LHCN-M2 (cell line): ENCODE measurements at places on chromosomes 5 and 9. TPM values are rescaled to one million over a fixed set of nuclear protein-coding genes. Genes with fewer than 3 reads are reported as not detected.
A peak's percentile ranks its signal among the peaks of the same experiment; 100 is the strongest.

IL3 gene
- not detected in 2 replicates for total RNA-seq

NR5A1 gene
- total RNA-seq: not detected in 2 replicates

GRCh38 chr5:38466424-38467189 is 89.8 kb downstream of the LIFR start:
- DNase-seq: no peak

OMD gene
- total RNA-seq: 0.06 TPM in 1 of 2 replicates, not detected in the other

LPAR1 gene
- 47.5 and 56.8 TPM in 2 replicates for total RNA-seq

- DNase-seq: no peak
These were observed 36.3 kb upstream of the HSD17B3 start for GRCh38 chr9:96338299-96338698.

- no peak for DNase-seq
These were observed 138.4 kb upstream of the ABCA1 start for GRCh38 chr9:105066275-105066865.

MLANA gene
- 0.11 TPM in 1 of 2 replicates, not detected in the other for total RNA-seq

DNA sequence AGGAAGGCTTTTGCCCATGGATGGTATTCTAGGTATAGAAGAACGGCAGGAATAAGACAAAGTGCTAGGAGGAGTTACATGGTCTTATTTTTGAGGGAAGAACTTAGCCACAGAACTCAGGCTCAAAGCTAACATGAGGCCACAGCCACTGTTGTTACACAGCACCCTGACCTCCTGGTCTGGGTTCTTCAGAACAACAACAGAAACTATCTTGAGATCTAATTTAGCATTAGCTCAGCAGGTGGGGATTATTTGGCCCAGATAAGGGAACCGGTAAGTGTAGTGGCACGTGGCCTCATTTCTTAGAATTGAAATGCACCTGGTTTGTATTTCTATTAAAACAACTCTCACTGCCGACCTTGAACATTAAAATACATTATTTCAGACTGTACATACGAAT is 1168.7 kb upstream of the SEMA6A start:
- no peak for DNase-seq

ORM2 gene
- not detected in 2 replicates for total RNA-seq

GRCh38 chr5:74949976-74950375 is 83.8 kb upstream of the FAM169A start:
- DNase-seq: no peak

TSLP gene
- 0.90 and 1.3 TPM in 2 replicates for total RNA-seq

SLC4A9 gene
- not detected in 2 replicates for total RNA-seq

- DNase-seq: no peak
These were observed 63.6 kb downstream of the NIPBL start for GRCh38 chr5:36939969-36940858.

- DNase-seq: peak; percentile 78
These were observed at the start of gene PRR16 for GRCh38 chr5:120463991-120464626. Gene PRR16, plus strand, starts transcription at chr5:120464300.

BTNL8 gene
- total RNA-seq: not detected in 2 replicates

DNA sequence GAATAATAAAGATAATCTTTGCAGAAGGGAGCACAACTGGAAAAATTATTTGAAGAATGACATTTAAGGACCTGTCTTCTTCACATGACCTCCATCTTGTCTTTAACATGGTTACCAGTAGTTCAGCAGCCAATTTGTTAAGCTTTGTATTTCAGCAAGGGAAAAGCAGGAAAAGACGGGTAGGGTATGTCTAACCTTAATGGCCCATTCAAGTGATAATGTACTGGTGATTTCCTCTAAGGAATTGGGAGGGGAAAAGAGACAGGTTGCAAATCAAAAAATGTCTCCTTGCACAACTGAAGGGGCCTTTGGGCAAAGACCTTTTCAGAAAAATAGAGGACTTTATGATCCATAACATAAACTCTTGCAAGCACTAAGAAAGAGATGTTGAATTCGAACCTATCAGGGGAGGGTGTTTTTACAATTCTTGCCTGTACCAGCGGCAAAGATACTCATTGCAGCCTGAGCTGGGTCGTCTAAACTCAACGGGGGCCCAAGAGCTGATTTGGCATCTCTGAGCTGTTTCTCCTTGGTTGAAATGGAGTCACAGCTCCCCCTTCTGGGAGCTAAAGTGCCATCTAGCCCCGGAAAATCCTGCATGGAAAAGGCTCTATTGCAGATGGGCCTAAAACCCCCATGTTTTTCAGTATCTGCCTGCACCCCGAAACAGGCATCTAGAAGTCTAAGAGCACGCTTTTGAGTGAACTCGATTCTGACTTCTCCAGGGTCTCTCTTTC is 3.8 kb downstream of the BRINP1 start:
- DNase-seq: peak; percentile 25

GRCh38 chr5:40841068-40841805 is at the start of gene CARD6:
Gene CARD6, plus strand, starts transcription at chr5:40841367. Its CDS starts 16 bp downstream, at chr5:40841383.
- peak; percentile 54 for DNase-seq

- no peak for DNase-seq
These were observed 93.1 kb downstream of the ZNF622 start for GRCh38 chr5:16372493-16372892.

DNA sequence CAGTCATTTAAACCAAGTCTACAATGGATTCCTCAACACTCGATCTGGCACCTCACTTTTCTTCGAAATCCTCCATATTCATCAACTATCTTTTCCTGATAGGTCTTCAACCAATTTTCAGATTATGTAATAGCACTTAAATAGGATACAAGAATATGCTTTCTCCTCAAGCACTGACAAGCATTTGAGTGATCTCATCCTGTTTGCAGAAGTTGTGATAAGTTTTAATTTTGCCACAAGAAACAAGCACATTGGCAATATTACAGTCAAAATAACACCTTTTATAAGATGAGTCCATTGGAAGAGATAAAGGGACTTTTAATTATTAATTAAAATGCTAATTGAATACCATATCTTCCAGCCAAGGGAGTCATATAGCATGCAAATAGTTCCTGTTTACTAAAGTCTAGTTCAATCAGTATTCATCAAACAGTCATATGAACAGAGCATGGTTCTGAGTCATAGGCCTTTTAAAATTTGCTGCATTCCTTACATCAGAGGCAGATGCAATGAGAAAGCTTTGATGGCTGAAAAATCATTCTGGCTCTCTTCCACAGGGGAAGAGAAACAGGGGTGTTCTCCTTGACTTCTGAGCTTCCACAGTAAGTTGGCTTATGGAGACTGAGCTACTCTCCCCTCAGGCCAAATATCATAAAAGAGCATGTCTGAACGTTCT is 32.7 kb upstream of the ZCCHC9 start:
- peak; percentile 78 for DNase-seq

DNA sequence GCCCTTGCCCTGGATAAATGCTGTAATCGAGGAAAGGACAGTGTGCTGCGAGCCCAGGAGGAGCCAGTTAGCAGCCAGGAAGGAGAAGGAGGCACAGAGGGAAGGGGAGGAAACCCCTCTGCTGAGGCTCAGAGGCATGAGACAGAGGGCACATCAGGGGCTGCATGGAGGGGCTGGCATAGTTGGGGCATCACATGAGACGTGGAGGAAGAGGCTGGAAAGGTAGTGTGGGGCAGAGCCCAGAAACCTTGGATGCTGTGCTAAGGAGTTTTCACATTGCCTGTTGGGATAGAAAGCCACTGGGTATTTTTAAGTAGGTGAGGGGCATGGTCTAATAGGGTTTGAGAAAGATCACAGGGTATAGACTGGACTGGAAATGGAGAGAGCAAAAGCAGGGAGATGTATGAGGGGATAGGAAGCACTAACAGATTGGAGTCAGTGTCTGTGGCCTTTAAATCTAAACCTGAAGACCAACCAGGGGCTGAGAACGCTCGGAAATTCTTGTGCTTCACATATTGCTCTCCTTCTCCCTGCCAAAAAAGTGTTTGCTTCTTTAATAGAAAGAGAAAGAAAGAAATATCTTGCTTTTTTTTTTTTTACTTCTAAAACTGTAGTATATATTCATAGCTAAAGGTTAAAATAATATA is 33.0 kb upstream of the ANGPTL2 start:
- no peak for DNase-seq

PRUNE2 gene
- 68.5 and 88.1 TPM in 2 replicates for total RNA-seq

- no peak for DNase-seq
These were observed 32.8 kb upstream of the ADAMTS2 start for GRCh38 chr5:179378116-179378440.

SPOCK1 gene
- 23.2 and 31.4 TPM in 2 replicates for total RNA-seq

GRCh38 chr5:138180841-138181240 is 1.9 kb downstream of the KIF20A start:
- no peak for DNase-seq

GRCh38 chr5:175773534-175774070 is 97.8 kb upstream of the CPLX2 start:
- no peak for DNase-seq

SPARC gene
- 797 and 1,163 TPM in 2 replicates for total RNA-seq

DNA sequence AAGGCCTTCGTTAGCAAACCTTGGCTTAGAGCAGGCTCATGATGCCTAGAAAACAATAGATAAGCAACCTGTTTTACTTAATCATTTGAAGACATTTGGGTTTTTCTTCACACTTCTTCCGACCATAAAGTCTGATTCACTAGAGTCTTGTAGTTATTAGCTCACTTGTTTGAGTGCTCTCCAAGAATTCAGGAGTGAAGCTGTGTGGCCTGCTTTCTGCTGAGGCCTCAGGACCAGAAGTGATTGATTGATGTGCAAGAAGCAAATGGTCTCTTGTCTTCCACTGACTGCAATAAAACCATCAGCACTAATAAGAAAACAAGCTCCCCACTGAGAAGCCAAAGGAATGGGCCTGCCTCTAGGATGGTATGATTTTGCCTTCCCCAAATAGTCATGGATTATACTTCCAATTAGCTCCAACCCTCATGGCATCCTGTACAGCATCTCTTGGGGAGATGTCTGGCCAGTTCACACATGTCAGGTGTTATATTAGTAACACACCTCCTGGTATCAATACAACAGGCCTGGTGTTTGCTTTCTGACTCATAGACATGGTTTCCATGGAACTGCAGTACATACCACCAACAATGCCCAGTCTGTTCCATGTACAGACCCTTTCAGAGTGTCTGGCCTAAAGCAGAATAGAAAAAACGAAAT is 317.6 kb downstream of the CWC27 start:
- no peak for DNase-seq

- peak; percentile 68 for DNase-seq
These were observed 2.4 kb downstream of the ATG12 start for GRCh38 chr5:115838885-115839518.

DNA sequence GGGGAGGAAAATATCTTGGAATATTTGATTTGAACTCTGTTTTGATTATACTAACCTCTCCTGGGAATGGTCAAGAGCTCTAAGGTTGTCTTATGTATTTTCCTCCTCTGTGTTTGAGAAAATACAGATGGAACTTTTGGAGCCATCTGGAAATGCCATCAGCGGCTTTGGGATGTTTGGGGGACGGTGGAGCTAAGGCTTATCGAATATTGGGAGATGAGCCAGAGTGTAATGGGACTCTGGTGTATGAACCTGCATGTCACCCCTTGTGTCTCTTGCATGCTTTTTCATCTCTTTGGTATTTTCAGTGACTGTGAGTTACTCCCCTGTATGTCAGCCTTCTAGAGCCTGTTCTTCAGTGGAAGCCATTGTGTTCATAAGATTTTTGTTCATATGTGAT is 180.0 kb upstream of the OTULINL start:
- no peak for DNase-seq

- no peak for DNase-seq
These were observed 1.2 kb downstream of the RAPGEF6 start for GRCh38 chr5:131633830-131634229.

CDH10 gene
- not detected in 2 replicates for total RNA-seq

ARL14EPL gene
- 0.40 TPM in 1 of 2 replicates, not detected in the other for total RNA-seq

FOXD4L4 gene
- total RNA-seq: 0.06 and 0.17 TPM in 2 replicates

DNA sequence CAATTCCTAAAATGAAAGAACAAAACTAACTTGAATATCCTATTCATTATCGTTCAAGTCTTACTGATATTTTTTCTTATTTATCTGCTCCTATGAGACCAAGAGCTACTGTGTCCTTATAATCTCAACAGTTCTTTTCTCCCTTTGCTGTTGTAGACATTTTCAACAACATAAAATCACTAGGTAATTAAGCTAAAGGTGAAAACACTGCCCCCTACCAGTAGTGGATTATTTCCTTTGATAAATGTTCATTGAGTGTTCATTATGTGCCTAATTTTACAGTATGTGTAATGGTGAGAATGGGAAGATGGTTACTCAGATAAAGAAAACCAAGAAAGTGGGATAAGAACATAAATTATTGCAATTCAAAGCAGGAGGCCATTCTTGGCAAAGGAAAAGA is 41.4 kb upstream of the PAPPA start:
- DNase-seq: peak; percentile 46

C1QTNF3 gene
- total RNA-seq: 0.32 and 0.40 TPM in 2 replicates

DNA sequence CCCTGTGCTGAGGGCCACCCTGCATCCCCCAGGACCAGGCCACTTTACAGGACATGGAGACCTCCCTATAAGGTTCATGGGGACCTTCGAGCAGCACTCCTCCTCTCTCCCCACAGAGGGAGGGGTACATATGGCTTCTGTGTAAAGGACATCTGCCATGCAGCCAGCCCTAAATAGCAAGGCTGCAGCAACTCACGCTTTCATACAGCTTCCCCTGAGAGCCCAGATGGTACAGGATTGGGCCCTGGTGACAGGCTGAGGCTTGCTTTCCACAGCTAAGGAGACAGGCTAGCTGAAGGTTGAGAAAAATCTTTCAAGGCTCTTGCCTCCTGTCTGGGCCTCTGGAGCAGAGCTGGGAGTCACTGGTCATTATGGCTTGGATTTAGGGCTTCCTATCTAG is 147.0 kb upstream of the ZNF366 start:
- no peak for DNase-seq

- no peak for DNase-seq
These were observed 121.6 kb upstream of the PPP1R26 start for GRCh38 chr9:135357863-135358551.

DNA sequence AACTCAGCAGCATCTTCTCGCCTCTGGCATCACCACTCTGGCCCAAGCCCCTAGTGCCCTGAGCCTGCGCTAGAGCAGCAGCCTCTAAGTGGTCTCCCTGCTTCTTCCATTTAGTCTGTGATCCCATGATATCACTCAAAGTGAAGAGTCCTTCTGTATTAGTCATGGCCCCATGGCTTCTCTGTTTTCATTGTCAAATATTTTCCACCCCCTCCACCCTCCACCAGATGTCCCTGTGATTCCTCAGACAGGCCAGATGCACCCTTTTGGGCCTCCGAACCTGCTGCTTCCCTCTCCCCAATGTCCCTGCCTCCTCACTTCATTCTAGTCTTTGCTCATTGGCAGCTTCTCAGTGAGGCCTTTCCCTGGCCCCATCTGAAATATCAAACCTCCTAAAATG is 299.2 kb downstream of the SPOCK1 start:
- peak; percentile 67 for DNase-seq

KLF4 gene
- total RNA-seq: 4.9 and 6.3 TPM in 2 replicates

PKN3 gene
- 4.2 and 4.4 TPM in 2 replicates for total RNA-seq

IL13 gene
- not detected in 2 replicates for total RNA-seq

GRCh38 chr9:16811987-16812685 is 58.3 kb downstream of the BNC2 start:
- DNase-seq: no peak
